DMS 273 treated with DMSO at 0.1 percent for 48 hours (cell line): ENCODE measurements at places on chromosomes 7 and 10.

GRCh38 chr7:26440233-26441001, 148.8 kb downstream of the SNX10 start:
- no peak for DNase-seq

- DNase-seq, result no peak
Observed at GRCh38 chr10:44628921-44629320, 244.0 kb upstream of the CXCL12 start.

DNA sequence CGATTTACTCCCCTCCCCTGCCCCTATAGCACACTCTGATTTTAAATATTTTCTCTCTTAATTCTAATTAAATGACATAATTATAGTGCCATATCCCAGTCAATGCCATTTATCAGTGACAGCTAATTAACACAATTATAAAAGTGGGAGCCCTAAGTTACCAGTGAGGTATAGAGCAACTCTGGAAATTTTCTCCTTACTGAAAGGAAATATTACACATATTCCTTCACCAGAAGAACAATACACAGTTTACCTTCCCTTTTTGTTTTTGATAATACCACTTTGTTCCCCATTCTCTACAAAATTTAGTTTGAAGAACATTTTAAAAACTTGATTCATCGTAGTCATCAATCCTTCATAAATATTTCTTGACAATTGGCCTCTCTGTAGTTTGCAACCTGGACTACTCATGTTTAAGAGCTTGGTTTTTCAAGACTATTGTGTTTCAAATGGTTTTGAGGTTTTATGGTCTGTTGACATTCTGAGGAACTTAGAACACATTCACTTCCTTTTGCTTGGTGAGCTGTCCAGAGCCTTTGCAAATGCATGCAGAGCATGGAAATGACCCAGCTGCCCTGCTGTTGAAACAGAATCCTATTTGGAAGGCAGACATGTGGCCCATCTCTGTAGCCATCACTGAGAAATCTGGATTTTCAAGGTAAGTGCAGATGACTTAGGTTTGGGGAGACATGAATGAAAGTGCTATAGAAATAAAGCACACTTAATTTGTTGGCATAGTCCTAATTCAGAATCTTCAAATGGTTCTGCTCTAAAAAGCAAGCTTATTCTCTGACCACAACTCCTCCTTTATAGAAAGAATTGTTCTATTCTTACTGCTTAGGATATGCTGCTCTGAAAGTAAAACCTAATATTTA, at the start of gene GPR141:
TSS of gene GPR141 (plus strand) at position 521 of the 875 bp plus-strand sequence. CDS start 56,628 bp downstream, outside the sequence.
- no peak for DNase-seq

DNA sequence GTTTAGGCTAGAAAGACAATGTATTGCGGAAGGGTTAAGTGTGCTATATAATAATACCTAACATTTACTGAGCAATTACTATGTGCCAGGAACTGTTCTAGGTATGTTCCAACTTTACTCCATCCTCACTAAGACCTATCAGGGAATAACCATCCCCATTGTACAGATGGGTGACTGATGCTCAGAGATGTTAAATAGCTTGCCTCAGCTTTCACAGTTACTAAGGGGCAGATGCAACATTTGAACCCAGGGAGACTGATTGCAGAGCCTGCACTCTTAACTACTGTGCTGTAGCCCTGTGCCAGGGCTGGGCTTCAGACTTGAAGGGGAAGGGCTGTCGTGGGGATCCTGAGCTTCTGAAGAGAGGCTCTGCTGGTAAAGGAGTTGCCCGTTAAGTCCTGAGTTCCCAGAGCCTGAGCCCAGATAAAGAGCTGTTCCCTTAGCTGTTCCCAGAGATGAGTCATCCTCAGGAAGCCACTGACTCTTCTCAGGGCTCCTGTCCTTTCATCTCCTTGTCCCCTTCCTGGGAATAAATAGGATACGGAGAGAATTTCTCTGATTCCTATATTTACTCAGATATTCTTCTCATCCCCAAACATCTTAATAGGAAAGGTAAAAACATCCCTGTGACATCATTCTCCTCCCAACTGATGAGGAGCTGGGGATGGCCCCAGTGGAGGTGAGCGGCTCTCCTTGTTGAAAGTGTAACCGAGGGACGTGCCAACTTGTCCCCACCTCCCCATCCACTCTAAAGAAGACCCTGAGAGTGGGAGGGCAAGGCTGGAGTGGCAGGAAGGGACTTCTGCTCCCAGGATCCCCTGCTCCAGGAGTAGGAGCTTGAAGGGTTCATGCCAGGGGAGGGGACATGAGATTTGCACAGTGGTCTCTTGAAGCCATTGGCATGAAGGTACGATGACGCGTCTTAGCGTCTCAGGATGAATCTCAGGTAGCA, 28.0 kb upstream of the HABP2 start:
- no peak for DNase-seq

GRCh38 chr7:1931256-1931950, 261.3 kb downstream of the ELFN1 start:
- DNase-seq, result no peak

DNA sequence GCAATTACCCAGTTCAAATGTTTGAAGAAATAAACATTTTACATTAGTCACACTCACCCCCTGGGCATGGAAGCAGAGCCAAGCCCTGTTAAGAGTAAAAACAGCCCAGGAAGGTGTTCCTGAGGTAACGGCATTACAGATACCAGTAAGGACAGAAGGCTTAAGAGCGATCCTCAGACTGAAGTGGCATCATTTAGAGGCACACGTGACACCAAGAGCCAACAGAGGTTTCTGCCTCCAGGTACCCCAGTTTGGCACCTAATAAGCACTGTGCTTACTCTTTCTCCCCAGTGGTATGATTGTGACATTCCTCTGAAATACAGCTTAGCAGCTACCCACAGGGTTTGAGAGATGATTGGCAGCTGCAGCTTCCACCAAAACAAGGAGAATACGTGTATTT, 17.2 kb downstream of the MMS19 start:
- no peak for DNase-seq

DNA sequence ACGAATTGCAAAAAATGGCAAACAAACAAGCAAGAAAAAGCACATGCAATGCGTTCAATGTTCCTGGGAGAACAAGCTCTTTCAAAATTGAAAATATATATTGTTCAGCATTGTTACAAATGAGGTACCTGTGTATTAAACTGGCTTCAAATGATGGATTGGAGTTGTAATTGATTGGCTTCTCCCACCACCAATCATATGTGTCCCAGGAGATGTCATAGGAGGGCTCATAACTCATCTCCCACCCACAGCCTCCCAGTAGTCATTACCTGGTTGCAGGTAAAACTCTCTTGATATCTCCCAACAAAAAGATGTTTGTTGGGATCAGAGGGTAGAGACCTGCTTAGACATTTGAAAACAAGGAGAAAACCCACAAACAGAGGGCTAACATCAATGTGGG, 302.9 kb downstream of the BAMBI start:
- no peak for DNase-seq
